ENCODE measurements at places on chromosomes 2 and 18. TPM values are rescaled to one million over a fixed set of nuclear protein-coding genes. Genes with fewer than 3 reads are reported as not detected.

DNA sequence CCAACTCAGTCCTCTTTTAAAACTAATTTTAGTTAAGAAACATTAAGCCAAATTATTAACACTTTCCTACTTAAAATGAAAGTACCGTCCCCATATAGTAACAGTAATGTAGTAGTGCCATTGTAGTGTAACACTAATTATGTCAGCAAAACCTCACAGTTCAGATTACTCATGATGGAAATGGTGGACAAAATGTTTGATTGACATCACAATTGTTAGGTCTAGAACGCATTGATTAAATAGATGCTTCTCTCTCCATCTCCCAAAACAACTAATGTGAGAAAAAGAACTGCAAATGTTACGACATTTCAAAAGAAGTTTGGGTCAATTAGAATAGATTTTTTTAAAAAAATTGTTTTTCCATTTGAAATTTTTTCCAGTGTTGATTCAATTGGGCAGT lies 1.2 kb upstream of the ATF2 start:
- DNase-seq, result no peak

Gene KIF5C
- 222 TPM for total RNA-seq

GRCh38 chr2:117859924-117860647 lies 45.6 kb downstream of the DDX18 start:
- no peak for DNase-seq

Gene TMEM163
- 35.7 TPM for total RNA-seq

Gene TUBA4B
- total RNA-seq, result not detected

DNA sequence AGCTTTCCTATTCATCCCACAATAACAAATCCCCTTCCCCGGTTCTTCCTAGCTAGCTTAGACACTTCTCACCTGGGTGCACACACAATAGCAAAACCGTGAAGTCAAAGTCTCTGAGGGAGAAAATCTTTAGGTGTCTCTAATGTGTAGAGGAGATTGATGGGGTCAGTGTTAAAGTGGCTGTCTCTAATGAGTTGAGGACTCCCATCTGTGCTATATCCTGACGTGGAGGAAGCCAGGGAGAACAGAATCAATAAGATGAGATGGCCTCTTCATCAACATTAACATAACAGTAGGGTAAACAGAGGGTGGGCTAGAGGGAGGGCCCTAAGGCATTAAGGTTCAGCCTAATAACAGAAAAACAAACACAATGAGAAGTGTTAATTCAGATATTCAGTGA lies 120.4 kb downstream of the SLC5A7 start:
- DNase-seq, result no peak

DNA sequence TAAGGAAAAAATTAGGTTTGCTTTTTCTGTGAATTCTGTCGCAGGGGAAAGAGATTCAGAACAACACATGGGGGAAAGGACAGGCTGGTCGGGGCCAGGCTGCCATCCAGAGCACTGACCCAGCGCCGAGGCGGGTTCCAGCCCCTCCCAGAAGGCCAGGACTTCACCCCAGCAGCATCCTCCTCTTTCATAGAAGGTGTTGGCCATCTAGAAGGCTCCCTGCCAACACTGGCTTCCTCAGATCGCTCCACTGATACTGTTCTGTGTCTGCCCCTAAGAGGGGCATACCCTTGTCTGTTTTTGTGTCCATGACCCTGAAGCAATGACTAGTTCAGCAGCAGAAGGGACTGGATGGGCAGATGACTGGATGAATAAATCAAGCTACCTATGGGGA lies 144.5 kb downstream of the HDAC4 start:
- DNase-seq, result no peak

- no peak for DNase-seq
These were observed 31.8 kb upstream of the CAVIN2 start for GRCh38 chr2:191878548-191879279.

All from spinal cord (tissue), 10 donors.